Central memory CD8-positive, alpha-beta T cell (primary cell): ENCODE measurements at places on chromosomes 11 and 22.

- no peak for DNase-seq
These were observed 4.9 kb upstream of the ATF4 start for GRCh38 chr22:39515266-39516050.

DNA sequence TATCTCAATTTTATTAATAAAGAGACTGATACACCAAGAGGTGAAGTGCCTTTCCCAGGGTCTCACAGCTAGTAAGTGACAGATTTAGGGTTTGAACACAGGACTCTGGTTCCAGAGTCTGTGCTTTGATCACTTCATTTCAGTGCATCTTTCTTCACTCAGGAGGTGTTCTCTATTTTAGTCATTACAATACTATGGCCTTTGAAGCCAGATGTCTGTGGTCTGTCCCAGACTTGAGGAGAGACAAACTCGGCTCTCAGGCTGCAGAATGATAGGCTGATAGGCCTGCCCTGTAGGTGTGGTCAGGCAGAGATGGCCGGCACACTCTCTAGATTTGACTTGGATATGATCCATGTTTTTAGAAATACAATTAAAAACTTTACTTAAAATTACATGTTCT lies 478.5 kb upstream of the CCDC90B start:
- no peak for DNase-seq

- no peak for DNase-seq
These were observed 102.9 kb downstream of the MTNR1B start for GRCh38 chr11:93072229-93072914.

DNA sequence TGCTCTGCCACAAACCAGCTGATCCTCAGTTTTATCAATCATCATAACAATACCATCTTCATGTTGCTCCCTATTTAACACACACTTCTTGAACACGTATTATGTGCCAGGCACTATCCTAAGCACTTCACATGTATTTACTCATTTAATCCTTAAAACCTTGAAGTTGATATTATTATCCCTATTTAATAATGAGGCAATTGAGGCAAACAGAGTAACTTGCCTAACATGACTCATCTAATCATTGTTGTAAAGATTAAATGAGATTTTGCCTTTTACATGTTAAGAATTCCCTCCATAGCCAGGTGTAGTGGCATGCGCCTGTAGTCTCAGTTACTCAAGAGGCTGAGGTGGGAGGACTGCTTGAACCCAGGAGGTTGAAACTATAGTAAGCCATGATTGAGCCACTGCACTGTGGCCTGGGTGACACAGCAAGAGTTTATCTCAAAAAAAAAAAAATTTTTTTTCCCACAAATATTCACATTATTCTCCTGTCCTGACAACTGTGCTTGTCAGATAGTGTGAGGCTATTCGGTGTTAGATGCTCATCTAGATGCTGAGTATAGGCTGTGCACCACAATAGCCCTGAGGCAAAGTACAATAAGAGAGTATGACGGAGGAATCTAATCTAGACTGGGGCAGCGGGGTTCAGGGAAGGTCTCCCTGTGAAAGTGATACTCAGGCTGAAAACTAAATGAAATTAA lies 13.4 kb downstream of the CKAP5 start:
- no peak for DNase-seq

- no peak for DNase-seq
These were observed 15.4 kb downstream of the RSPH14 start for GRCh38 chr22:23126165-23127054.

DNA sequence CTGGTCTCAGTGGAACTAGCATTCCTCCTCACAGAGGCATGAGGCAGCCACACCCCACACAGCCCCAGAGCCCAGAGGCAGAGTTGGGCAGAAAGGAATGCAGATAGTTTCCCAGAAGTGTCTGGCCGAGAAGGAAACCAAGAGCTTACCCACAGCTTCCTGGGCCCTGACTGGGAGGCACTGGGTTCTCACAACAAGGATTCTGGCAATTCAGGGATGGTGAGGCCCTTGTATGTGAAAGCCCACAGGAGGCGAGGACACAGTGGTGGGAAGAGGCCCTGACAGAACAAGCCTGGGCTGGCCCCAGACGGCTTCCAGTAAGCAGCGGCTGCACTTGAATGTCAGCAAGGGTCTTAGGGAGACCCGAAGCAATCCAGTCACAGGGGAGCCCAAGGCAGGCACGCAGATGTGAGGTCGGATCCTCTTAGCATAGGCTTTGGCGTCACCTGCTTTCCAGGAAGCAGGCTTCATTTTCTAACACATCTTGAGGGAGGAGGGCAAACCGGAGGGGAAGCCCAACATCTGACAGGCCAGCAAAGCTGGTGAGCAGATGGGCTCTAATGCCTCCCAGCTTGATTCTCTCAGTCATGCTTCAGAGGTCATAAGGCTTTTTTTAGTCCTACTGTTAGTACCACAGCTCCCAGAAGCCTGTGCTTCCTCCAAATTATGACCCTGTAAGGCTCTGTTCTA lies 78.3 kb upstream of the AKIP1 start:
- no peak for DNase-seq

DNA sequence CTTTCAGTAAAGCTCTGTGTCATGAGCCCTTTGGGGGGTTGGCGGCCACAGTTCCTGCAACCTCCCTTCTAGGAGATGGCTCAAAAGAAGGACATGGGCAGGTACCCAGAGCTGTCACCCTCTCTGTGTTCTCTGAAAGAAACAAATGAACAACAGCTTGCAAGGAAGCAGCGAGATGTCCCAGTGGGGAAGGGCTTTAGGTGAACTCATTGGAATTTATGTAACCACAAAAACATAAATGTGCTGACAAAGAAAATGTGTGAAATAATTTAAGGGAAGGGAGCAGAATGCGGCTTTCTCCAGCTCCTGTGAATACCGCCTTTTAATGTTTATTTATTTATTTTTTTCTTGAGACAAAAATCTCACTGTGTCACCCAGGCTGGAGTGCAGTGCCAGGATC lies 3.3 kb downstream of the PARVG start:
- no peak for DNase-seq

DNA sequence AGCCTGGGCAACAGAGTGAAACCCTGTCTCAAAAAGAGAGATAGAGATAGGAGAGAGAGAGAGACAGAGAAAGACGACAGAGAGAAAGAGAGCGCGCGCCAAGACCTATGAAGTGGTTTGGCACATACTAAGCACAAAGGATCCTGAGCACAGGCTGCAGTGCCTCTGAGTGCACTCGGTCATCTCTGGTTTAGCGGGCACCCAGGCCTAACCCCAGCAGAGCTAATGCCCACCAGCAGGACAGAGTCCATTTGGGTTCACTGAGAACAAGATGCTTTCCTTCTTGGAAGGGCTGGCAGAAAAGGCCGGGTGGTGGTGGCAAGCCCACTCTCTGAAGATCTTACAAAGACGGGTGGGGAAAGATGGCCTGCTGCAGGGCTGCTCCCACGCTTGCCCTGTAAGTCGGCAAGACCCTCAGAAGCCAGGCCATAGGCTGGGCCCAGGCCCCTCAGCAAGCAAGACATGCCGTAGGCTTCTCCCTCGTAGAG lies 3.3 kb downstream of the SCARF2 start:
- DNase-seq = no peak

DNA sequence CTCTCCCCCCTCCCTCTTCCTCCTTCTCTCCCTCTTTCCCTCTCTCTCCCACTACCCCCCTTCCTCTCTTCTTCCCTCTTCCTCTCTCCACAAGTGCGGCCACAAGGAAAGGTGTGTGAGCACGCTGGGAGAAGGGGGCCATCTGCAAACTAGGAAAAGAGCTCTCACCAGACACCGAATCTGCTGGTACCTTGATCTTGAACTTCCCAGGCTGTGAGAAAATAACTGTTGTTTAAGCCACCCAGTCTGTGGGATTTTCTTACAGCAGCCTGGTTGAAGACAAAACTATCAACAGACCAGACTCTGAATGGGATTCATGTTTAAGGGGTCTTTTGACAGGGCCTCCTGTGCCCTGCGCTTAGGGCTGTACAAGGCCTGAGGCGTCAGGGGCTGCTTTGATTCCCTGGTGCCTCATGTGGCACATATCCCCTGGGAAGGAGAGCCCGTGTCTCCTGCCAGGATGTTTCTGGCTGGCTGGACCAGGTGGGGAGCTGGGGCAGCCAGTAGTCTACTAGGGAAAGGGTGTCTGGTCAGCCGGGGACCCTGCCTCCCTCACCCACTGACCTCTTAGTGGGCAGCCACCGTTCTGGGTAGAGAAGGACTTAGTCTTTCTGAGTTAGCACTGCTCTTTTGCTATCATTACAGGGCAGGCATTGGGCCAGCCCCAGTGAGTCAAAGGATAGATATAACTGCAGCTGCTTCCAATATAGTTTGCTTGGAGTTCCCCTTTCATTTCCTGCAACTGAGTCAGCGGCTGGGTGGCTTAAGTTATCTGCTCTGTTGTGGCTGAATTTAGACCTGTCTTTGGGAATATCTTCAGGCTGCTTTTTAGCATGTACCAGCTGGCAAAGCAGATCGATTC lies 6.2 kb downstream of the PANX1 start:
- no peak for DNase-seq

- no peak for DNase-seq
These were observed at the start of gene LDLRAD3 for GRCh38 chr11:35943713-35944502. TSS of gene LDLRAD3 (plus strand) at chr11:35944062. CDS start at chr11:35944099, 37 bp downstream.
